ENCODE measurements at places on chromosomes 7 and 10. TPM values are rescaled to one million over a fixed set of nuclear protein-coding genes. Genes with fewer than 3 reads are reported as not detected.

- no peak for DNase-seq
Observed at GRCh38 chr10:63930584-63930983, 409.4 kb downstream of the REEP3 start.

GRCh38 chr7:116957874-116958273 is 4.6 kb downstream of the ST7 start:
- no peak for DNase-seq

Gene ITPRID1
- total RNA-seq = 6.3 TPM

Gene INSIG1
- 65.5 TPM for total RNA-seq

Gene SCRN1
- total RNA-seq = 24.5 TPM
